ENCODE measurements at places on chromosomes 12 and 14.

GRCh38 chr12:90020881-90021280 lies 312.2 kb upstream of the ATP2B1 start:
- DNase-seq = no peak

- DNase-seq = no peak
Measured at GRCh38 chr12:51942056-51942455, 9.4 kb upstream of the ACVR1B start.

DNA sequence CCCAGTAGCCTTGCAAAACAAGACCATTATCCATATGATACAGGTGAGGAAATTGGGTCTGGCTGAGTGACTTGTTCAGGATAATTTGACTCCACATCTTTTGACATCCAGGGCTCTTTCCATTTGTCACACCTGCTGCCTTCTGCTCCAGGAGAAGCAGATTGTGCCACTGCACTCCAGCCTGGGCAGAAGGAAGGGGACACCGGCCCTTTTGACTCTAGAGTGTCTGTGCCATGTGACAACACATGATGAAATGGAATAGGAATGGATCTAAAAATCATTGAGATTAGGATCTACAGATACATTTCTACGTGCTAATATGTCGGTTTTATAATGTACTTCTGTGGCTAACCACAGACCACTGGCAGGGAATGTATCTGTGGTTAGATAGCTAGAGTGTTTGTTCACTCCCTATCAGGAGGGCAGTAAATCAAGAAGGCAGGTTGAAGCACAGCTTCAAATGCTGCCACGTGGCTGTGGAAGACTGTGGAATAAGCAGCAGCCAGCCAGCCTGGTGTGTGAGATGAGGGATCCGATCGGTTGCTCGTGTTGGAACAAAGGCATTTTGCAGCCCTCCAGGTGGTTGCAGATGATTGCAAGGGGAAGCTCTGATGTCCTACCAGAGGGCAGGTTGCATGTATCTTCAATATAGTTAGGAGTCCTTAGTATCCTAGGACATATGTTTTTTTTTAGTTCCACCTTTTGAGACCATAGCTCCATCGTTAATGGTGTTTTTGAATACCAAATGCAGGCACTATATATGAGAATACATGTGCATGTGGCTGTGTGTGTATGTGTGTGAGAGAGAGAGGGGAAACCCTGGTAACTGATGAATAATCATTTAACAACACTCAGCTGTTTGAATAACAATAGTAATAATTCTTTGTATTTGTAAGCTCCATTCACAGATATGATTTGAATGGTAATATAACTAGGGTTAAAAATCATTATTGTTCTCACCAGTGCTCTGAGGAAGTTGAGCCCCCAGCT lies 28.6 kb downstream of the EML1 start:
- DNase-seq = no peak

DNA sequence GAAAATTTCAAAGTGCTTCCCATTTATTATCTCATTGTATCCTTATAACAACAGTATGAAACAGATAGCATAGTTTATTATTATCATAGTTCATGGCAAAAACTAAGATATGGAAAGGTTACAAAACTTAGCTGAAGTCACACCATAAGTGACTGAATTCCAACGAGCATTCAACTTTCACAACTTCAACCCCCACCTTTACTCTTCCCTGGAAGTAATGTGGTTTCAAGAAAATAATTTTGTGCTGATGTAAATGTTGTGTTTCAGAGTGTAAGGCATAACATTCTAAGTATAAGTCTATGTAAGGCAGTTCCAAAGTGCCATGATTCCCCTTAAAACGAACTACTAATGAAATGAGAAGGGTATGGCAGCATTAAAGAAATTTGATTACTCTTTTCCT lies 454.5 kb downstream of the BCAT1 start:
- no peak for DNase-seq

- DNase-seq = no peak
Measured at GRCh38 chr12:9273276-9273675, 65.1 kb upstream of the PZP start.

- no peak for DNase-seq
Measured at GRCh38 chr14:21112255-21112654, 11.4 kb downstream of the TMEM253 start.

DNA sequence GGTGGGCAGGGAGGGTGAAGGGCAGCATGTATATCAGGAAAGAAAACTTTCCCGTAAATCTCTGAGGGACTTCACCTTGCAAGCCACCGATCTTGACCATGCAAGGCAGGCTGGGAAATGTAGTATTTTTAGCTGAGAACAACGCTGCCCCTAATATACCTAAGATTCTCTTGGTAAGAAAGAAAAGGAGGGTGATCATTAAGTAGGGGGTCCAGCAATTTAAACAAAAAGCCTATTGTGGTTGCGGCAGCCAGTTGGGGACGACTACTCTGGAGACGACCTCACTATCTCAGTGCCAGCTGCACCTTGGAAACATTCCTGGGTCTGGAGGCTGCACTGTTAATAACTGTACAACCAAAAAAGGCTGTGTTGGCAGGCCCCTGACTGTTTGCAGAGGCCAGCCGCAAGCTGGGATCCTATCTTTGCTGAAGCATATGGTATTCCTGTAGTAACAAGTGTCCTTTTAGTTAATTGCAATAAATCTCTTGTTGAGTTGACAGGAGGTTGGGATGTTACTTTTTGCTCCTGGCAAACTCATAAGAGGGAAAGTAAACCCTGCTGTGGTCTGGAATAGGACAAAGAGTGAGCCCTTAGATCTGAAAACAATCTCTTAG lies 6.4 kb downstream of the APOLD1 start:
- no peak for DNase-seq

GRCh38 chr14:81449114-81449513 lies 49.0 kb upstream of the STON2 start:
- no peak for DNase-seq

GRCh38 chr14:88870777-88871176 lies 46.3 kb downstream of the TTC8 start:
- no peak for DNase-seq

DNA sequence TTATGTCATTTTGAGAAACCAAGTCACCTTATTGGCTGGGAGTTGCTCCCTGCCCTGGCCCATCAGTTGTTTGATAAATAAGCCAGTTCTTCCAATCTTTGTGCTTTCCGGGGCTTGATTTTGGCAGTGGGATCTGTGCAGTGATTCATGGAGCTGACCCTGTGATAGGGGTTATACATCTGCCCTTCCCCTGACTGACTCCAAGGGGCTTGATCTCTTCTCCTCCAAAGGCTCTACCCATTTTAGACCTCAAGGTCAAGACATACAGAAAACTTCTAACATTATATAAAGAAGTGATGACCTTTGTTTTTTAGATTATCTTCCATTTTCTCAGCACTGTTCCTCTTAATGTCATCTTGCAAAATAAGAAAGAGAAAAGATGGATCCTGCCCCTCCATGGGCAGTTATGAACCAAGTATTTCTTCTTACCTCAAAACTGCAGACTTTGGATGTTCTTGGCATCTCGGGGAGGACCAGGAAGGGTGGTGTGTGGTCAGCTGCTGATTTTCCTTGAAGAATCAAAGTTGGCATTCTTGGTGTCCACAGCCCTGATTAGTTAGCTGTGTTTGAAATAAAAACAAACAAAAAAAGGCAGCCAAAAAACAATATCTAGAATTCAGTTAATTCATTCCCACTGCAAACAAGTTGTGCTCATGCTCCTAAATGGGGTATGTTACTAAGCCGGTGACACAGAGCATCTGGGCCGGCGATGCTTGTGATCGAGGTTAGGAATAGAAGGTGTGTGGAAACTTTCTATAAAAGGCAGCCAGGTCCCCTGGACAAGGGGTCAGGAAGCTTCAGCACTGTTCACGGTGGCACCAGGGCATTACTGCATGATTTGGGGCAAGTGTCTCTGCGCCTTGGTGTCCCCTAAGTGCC lies 120.2 kb downstream of the SAMD4A start:
- no peak for DNase-seq

DNA sequence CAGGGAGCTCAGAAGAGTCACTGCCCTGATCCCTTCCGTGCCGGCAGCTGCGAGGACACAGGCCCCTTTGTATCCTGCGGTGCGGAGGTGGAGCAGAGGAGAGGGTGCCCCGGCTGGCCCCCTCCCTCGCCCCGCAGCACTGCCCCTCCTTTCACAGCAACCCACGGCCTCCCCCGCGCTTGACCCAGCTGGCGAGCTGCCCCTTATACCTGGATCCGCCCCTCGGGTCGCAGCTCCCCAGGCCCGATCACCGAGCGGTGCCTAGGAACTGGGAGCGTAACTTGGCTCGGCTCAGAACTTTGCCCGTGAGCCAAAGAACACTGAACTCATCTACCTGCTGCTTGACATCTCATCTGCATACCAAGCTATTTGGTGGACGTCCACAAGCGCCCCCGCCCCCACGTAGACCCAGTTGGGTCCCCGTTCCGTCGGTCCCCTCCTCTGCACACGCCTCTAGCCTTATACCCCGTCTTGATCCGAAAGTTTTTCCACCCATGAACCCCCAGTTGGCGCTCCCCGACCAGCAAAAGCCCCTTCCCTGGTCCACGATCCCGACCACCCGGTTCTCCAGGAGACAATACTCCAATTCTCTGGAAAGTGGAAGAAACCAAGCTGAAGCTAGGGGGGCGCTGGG lies 697 bp upstream of the DNAJC14 start:
- DNase-seq = no peak

DNA sequence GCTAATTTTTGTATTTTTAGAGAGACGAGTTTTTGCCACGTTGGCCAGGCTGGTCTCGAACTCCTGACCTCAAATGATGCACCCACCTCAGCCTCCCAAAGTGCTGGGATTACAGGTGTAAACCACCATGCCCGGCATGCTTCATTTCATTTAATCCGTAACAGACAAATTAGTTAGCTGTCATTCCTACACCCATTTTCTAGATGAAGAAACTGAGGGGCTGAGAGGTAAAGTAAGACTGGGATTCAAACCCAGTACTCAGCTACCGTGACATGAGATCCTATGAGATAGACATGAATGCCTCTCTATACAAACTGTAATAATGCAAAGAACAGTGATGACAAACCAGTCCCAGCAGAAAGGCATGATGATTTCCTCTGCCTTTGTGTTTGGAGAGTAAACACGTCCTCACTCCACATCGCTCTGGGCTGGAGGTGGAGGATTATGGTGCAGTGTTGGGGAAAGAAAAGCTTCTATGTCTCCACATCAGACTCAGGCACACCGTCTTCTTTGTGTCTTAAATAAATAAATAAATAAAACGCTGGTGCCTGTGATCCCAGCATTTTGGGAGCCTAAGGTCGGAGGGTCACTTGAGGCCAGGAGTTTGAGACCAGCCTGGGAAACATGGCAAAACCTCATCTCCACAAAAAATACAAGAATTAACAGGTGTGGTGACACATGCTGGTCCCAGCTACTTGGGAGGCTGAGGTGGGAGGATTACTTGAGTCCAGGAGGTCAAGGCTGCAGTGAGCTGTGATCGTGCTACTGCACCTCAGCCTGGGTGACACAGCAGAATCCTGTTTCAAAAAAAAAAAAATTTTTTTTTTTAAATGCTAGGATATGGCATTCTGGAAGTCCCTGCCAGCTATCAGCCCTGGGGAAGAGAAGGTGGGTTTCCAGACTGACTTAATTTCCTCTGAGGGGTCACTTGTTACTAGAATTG lies 10.5 kb downstream of the VSX2 start:
- no peak for DNase-seq

- DNase-seq = no peak
Measured at GRCh38 chr12:64819816-64820402, 4.5 kb upstream of the TBC1D30 start.

- no peak for DNase-seq
Measured at GRCh38 chr14:94345344-94346064, 22.4 kb upstream of the SERPINA6 start.

GRCh38 chr12:73301530-73301929 lies 1029.4 kb downstream of the TRHDE start:
- DNase-seq = no peak

DNA sequence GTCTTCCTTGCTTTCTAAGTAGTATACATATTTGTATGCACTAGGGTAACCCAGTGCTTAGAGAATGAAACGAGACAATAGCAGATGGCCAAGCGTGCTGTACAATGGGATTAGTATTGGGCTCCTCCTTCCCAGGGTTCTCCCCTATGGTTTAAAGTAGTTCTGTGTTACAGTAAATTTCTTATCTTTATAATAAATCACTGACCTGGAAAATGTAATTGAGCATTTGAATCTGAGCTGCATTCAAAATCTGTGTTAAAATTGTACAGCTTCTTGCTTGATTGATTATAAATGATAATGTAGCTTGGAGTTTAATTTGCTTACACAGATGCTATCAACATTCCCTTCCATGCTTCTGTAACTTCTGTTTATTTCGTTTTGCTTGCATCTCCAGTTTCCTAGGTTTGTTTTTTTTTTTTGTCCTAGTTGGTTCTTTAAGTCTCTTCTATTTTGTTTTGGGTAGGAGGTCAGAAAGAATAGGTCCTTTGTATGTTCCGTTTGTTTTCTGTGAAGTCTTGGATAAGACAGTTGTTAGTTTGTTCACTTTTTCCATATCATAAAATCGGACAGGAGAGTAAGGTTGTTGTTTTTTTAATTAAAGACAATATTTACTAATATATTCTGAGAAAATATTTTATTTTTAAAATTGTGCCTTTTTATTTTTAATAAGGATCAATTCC lies 171.2 kb downstream of the ERC1 start:
- no peak for DNase-seq

DNA sequence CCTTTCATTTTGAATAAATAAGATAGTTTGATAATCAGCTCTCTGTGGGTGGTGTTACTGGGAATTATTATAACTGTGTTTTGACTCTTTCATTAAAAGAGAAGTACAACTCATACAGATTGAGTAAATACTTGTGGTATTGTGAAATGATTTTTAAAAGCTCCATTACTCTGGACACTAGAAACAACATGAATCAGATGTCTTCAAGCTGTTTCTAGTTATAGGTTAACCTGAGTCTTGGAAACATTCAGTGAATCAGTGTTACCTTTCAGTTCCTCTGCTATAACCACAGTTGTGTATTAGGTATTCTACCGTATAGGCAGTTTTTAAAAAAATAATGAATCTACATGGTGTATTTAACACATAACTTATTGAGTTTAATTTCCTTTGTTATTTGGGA lies 128.4 kb upstream of the SSTR1 start:
- DNase-seq = no peak

- no peak for DNase-seq
Measured at GRCh38 chr12:47909839-47910465, 5.2 kb upstream of the VDR start.

GRCh38 chr12:96427269-96427729 lies 27.1 kb upstream of the CDK17 start:
- DNase-seq = no peak

DNA sequence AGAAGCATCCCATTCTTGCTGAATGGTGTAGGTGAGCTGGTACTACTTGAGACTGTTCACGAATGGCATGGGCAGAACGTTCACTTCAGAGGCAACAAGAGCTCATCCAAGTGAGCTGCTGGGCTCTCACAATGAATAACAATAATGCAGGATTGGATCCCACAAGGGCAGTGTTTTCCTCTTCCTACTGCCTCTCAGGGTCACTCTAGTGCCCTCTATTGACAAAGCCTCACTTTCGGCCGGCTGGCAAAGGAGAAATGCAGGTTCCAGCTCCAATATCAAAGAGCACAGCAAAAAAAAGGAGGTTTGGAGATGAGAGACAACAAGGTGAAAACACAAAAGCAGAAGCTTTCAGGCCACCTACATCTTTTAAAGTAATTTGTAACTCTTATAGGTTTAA lies 74.6 kb upstream of the MYF6 start:
- DNase-seq = no peak

All from cortex of kidney (tissue), 1 donor.